Right atrium auricular region (tissue), 2 donors: ENCODE measurements at places on chromosomes 16 and 17.

DNA sequence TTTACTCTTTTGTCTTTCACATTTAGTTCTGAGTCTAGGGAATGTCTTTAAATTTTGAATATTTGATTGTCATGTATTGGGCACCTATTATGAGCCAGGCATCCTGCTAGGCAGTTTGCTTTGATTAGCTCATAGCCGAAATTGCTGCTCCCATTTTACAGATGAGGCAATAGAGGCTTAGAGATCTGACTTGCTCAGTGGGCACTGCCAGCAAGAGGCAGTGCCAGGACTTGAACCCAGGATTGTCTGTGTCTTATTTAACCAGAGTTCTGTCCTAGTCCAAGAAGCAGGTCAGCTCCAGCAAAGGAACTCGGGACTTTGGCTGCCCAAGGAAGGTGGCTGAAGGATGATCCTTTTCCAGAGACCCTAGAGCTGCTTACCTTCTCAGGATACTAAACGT is 24.5 kb downstream of the BEAN1 start:
- no peak for DNase-seq

DNA sequence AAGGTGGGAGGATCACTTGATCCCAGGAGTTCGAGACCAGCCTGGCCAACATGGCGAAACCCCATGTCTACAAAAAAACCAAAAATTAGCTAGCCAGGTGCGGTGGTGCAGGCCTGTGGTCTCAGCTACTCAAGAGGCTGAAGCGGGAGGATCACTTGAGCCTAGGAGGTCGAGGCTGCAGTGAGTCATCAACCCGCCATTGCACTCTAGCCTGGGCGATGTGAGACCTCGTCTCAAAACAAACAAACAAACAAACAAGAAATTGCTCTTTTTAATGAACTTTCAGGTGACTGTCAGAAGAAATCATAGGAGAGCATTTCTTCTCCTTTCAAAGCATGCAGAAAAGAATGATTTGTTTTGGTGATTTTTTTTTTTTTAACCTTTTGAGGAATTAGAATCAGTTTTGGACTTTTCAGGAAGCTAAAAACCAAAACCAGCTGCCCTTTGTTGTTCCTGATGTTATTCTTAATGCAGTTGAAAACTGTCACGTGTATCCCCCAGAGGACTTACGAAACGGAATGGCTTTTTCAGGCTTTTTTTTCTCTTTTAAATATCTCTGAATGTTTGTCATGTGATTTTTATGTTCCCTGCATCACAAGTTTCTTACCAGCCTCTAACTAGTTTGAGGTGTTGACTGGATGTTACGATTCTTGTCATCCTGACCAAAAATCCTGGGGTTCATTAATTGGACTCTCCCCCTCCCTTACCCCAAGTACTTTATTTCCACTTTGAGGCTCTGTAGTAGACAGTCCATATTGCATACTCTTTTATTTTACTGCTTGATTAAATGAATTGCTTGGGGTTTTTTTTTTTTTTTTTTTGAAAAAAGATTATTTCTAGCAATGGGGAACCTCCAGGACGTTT is 34.1 kb downstream of the SNX29 start:
- no peak for DNase-seq

DNA sequence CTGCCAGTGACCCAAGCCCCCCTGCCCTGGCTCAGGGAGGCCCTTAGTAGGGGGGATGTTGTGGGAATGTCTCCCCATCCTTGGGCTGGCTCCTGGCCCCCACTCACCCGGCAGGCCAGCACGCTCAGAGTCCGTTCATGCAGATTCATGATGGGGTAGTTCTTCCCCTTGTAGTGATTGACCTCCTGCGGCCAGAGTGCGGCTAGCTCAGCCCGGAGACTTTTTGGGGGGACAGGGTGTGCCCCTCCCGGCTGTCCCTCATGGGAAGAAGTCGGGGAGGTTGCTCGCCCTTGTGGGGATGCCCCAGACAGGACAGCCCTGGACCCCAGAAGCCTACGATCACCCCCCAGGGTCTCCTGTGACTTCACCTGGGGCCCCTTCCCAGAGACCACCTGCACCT is 4.0 kb downstream of the NPB start:
- no peak for DNase-seq

DNA sequence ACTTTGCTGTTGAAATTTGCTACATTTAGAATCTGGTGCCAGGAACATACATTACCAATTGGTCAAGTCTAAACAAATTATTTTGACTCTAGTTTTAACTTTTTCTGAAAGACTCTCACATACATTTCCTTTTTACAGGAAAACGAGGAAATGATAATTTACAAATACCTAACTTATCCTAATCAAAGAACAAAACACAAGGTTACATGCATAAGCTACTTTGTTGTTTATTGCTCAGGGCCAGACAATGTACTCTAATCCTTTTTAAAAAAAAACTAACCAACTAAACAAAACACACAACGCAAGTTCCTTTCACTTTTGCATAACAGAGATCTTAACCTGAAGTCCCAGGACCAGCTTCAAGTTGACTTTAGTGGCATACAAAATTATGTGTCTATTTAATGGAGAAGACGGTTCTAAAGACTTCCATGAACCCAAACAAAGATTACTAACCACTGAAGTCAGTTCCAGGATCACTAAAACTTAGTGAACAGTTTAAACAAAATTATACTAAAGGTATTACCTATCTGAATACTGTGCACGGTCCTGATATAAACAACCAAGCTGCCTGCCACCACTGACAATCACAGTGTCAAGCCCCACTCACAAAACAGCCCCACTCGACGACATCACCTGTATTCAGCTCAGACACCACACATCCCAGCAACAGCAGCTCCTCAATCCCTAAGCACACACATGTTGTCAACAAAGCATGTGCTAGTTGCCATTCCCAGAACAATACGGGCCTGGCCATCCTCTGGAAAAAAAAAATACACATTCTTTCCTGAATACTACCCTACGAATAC is 1.9 kb downstream of the ZNF652 start:
- no peak for DNase-seq

- DNase-seq: no peak
These were observed 308.3 kb upstream of the CDH5 start for GRCh38 chr16:66058172-66058691.

GRCh38 chr16:4272114-4272956 is 488 bp downstream of the TFAP4 start:
- DNase-seq: no peak

GRCh38 chr16:51243936-51244436 is 92.9 kb upstream of the SALL1 start:
- DNase-seq: no peak

DNA sequence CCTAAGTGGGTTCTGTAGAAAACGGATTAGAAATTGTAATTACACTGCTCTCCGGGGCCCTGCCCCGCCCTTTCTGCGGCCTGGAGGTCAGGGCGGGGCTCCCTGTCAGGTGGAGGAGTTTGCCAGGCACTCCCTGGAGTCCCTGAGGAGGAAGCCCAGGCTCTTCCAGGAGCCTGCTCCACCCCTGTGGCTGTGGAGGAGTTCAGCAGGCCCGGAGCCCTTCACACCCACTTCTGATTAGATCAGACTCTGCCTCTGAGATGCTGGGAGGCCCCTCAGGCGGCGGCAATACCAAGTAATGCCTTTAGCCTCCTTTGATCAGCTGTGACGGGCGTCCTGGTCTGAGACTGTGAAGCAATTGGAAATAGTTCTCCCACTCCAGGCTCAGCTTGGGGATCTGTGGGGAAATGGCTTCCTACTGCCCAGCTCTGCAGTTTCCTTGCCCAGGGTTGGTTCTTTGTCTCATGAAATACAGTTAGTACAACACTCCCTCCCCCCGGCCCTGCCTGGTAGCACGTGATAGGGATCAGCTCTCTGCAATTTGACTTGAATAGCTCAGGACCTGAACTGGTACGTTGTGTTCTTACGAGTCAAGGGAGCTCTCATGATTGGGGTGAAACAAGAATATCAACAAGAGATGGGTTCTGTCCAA is 22.3 kb downstream of the BAIAP2 start:
- DNase-seq: no peak

DNA sequence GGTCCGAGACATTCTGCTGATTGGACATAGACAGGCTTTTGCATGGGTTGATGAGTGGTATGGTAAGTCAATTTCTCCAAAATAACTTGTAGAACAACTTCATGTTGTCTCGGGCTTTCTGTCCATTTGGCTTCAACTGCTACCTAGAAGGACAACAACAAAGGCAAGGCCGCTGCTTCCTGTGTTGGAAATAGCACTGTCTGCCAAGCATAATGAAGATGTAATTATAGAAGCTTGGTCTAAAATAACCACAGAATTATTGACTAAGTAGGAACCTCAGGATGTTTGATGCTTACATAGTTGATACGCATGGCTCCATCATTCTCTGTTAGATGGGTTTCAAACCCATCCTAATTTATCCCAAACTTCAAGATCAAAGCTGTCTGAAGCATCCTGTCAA is 42.3 kb upstream of the NOL11 start:
- DNase-seq: no peak

DNA sequence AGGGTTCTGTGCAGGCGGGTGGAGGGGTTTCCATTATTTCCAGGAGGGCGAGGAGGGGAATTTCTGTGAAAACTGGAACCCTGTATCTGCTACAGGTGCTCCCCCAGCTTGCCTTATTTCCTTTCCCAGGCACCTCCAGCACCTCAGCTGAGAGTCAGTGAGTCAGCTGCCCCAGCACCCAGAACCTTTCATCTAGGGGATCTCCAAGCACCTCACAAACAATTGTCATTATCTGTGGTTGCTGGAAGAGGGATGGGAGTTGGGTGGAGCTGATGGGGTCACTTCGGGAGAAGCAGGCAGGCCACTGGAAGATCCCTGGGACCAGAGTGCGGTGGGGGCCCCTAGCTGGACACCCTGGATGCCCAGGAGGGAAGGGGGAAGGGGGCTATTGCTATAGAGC is 10.0 kb upstream of the CLUH start:
- DNase-seq: no peak

DNA sequence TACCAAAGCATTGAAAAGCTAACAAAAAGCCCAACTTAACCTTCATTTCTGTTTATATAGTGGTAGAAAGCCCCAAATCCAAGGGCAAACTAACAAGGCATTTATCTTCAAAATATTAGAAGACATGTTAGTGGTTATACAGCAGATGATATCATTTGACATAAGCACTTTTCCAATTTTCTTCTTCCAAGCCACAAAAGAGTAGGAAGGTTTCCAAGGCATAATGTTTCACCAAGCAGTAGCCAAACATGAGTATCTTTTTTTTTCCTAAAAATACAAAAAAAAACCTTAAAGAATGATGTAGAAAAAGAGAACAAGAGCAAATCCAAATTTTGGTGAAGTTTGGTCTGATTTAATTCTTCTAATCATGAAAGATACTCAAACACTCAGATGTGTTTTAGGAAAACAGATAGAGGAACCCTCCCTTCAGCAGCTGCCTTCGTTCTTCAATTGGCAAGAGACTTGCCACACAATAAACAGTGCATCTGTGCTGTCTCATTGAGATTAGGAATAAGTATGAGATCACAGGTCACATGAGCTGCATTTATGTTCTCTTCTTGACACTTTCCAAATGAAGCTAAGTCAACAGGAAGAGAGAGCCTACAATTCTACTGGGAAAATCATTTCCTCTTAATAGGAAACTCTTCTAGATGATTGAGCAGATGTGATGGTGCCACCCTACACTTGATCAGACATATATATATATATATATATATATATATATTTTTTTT is 106.7 kb downstream of the TTC19 start:
- DNase-seq: no peak

- no peak for DNase-seq
These were observed 21.8 kb downstream of the SREBF1 start for GRCh38 chr17:17815062-17815406.

- no peak for DNase-seq
These were observed 20.6 kb upstream of the SNTB2 start for GRCh38 chr16:69166221-69166833.

DNA sequence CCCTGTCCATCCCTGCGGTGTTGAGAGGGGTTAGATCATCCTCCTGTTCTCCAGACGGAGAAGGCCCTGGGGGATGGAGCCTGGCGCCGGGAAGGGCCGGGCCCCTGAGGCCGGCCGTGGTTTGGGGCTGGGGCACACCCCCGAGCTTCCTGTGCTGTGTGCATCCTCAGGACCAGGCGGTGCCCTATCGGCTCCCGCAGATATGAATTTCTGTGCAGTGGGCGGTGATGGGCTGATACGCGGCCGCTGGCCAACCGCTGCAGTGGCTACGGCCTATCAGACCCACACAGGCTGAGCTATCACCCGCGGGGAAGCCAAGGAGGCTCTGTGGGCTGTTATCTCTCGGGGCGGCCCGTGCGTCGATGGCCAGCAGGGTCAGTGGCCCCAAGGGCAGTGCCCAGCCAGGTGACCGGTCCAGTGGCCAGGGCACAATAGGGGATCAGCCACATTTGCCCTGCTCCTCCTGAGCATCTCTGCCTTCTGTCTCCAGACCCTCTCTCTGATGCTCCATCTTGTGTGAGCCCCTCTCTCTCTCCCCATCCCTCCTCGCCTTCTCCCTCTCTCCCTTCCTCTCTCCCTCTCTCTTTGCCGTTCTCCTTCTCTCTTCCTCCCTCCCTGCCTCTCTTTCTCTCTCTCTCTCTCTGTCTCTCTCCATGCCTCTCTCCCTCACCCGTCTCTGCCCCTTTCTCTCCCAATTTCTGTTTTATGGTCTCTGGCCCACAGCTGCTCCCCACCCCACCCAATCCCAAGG is 38.7 kb downstream of the ZFPM1 start:
- DNase-seq: no peak

DNA sequence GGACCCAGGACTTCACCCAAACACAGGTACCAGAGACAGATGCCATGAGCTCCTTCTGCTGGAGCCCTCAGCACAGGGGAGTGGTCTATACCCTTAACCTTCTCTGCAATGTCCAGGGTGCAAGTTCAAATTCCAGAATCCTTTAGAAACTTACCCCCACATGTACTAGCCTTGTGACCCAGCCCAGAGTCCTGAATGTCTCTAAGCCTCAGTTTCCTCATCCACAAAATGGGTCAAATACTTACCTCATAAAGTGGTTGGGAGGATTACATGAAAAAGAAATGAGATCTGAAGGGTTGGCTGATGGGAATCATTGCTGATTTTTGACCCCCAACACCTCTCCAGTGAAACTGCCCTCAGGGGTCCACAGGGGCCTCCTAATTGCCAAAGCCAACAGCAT is 21.7 kb downstream of the COTL1 start:
- no peak for DNase-seq

GRCh38 chr17:82664701-82665182 is 16.5 kb upstream of the WDR45B start:
- no peak for DNase-seq

- DNase-seq: no peak
These were observed 20.0 kb upstream of the MEAK7 start for GRCh38 chr16:84524346-84524920.

DNA sequence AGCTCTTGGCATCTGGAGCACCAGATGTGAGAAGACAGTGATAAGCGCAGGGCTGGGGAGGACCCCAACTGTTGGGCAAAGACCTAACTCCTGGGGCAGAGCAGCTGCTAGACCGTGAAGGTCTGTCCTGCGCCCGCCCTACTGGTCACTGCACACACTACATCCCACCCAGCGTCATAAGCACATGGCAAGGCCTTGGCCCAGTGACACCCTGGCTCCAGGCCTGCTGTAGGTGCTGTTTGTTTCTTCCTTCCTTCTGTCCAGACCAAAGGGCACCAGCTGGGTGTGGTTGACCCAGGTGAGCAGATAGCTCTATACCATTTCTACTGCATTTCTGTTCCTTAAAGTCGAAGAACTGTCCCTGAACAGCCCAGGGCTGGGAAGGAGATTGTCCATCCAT is 6.4 kb downstream of the TRPV3 start:
- no peak for DNase-seq
